ENCODE measurements at places on chromosomes 7 and 10.

DNA sequence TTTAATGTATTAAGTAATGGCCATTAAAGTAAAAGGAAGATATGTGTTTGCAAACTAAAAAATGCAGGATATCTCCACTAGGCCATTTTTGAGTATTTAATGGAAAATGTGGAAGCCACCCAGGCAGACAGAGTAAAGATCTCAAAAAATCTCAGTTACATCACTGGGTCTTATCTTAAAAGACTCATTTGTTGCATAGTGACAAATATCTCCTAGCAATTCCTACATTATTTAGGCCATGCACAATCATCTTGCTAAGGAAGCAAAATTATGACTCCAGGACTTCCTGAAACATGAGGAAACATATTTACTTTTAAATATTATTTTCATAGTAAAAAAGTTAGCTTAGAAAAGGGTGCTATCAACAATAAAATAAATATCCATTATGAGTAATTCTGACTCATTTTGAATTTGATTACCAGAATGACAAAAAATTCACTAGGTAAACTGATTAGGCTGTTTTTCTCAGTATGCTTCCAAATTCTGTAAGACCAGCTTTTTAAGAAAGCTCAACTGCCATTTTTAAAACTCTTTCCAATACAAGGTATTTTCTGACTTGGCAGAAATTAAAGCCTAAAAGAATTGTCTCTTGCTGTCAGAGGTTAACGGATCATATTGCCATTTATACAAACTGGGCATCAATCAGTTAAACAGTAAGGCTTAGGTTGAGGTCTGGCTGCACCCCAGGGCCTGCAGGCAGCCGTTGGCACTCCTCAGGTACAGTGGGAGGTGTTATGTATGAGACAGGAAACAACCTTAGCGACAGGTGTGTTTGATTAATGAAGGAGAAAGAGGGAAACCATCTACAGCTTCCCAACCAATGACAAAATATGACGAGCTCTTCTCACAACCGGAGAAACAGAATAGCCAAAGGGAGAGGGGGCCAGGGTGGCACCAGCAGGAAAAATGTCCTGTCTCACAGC, 31.8 kb downstream of the PCLO start:
- DNase-seq, result no peak

GRCh38 chr7:112930787-112931186, 140.6 kb upstream of the TMEM168 start:
- no peak for DNase-seq

- no peak for DNase-seq
These were observed 70.3 kb upstream of the RSU1 start for GRCh38 chr10:16887565-16887964.

GRCh38 chr10:102009801-102010425, 46.1 kb downstream of the ARMH3 start:
- peak; percentile 24 for DNase-seq

DNA sequence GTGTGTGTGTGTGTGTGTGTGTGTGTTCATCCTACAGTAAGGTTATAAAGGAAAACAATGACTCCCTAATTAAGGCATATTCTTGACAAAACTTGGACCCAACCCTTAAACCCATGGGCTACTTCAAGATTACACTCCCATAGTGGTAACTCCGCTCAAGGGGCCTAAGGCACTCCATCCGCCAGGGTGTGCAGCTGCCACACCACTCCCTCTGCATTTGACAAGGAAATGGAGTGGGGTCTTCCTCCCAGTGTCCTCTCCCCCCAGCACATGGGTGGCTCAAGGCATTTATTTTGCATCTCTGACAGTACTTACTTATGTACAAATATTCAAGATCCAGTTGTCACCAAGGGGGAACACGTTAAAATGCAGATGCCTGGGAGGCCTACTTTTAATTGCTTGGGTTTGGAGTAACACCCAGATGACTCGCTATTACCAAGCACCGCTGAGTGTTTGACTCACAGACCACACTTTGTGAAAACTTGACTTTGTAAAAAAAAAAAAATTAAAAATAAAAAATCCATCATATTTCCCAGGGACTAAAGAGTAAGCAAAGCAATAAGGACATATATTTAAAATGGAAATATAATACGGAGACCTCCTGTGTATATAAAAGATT, 53.0 kb upstream of the AGR3 start:
- no peak for DNase-seq

DNA sequence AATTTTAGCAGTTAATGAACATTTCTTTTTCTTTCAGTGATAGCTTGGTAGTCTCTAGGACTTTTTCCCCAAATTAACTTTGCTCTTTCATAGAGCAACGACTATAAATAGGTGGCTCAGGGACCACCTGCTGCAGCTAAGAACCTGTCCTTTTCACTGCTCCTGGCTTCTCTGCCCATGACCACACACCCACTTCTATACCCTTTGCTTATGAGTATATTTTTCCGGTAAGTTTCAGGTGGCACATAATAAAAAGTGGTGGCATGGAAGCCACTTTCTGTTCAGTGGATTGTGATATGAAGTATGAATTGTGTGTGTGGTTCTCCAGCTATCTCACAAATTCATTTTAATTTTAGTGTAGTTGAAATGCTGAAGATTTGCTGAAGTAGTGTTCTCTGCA, 1.2 kb downstream of the ING3 start:
- DNase-seq, result no peak

DNA sequence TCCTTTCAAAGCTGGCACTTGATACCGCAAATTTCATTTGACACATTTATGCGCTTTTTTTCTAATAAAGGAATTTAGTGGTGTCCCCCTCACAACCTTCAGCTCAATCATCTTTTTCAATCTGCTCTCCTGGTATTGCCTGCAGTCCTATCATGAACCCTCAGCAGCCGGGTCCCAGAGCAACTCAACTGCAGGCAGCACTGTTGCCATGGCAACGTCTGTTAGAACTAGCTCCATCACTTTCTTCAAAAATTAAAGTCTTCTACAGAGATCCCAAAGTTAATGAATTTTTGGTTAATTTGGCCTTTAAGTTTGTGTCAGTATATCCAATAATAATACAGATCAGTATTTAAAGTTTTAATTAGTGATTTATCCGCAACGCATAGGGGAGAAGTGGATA, 136.1 kb upstream of the TARP start:
- DNase-seq, result no peak

GRCh38 chr10:48492201-48492600, 112.7 kb downstream of the ARHGAP22 start:
- no peak for DNase-seq

- DNase-seq, result peak; percentile 30
These were observed at the start of gene NEURL1 for GRCh38 chr10:103493362-103493915. Gene NEURL1, plus strand, starts transcription at chr10:103493705. Its CDS starts 683 bp downstream, at chr10:103494388.

- no peak for DNase-seq
These were observed 215.4 kb downstream of the TWIST1 start for GRCh38 chr7:18901982-18902421.

DNA sequence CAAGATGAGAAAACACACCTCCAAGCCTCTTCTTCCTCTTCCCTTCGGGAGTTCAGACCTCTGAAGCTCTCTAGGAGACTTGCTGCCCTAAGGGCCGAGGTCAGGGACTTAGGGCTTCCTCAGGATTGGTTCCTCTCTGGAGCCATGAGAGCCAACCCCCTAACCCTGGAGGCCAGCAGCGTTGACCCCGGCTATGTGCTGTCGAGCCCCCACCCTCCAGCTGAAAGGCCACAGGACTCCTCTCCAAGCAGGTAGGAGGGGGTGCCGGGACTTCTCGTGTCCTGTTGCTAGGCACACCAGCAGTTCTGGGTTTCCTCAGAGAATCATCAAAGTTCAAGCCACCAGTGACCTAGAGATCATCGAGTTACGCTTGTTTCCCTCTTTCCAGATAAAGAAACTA, 87.4 kb downstream of the ARHGAP22 start:
- no peak for DNase-seq

GRCh38 chr7:155764438-155764793, 47.8 kb downstream of the SHH start:
- DNase-seq, result peak; percentile 13

GRCh38 chr7:2005786-2006185, 227.0 kb downstream of the MAD1L1 start:
- DNase-seq, result no peak

DNA sequence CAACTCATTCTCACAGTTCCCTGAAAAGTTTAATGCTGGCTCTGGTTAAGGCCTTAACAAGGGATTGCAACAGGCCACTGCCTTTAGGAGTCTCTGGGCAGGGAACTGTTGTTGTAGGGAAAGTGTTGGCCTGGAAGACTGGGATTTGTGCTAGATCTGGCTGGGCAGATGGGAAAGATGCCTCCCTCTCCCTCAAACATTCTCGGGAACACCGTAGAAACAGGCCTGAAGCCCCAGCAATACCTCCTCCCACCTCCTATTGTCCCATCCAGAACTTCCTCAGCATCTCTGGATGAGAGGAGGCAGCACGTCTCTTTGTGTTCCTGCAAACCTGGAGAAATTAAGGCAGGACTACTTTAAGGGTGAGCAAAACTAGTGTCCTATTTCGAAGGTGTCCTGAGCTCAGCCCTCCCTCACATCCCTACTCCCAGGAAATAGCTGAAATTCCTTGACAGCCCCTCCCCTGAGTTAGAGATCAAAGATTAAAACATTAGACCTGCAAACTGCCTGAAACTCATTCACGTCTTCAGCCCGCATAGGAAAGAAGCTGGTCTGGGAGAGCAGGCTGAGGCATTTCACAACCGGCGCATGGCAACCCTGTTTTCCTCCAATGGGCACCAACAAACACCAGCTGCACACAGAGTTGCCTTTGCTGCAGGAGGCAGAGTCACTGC, 10.9 kb upstream of the MAP3K8 start:
- no peak for DNase-seq

DNA sequence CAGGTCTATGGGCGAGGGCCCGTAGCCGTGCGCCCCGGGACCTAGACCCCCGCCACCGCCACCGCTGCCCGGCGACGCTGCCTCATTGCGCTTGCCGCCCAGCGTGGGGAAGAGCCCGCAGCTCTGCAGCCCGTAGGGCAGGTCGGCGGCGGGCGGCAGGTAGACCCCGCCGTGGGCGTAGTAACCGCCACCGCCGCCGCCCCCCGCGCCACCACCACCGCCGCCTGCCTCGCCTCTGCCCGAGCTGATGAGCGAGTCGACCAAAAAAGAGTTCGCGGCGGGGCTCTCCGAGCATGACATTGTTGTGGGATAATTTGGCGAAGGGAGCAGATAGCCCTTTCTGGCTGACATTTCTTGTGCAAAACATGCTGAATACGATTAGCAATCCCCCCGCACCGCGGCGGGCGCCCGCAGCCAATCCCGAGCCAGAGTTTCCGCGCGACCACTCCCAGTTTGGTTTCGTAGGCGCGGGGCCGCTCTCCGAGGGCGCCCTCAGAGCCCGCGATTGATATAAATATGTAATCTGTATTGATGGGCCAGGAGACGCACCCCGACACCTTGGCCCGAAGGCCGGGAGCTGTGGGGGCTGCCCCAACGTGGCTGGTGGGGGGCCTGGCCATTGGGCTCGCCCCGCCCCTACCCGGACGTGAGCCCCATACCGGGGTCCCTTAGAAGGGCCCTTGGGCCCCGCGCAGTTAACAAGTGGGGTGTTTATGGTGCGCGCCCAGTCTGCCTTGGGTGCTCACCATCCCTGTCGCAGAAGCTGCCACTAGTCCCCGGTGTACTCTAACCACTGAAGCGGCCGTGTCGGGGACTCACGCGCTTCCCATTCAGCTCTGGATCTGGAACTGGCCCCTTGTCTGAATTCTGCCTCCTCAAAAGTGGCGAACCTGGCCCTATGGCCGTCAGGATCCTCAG, at the start of gene HOXA10:
TSS of gene HOXA10 (minus strand) at position 365 of the 918 bp plus-strand sequence. CDS start at position 351, 14 bp downstream.
- no peak for DNase-seq

Measured in stimulated activated CD4-positive, alpha-beta T cell treated with anti-CD3 and anti-CD28 coated beads, Interleukin-4, amount 100 ng/mL, for 4 hours (primary cell).